ENCODE measurements at places on chromosomes 3 and 15.
A peak's percentile ranks its signal among the peaks of the same experiment; 100 is the strongest.

- no peak for DNase-seq
Measured at GRCh38 chr15:62047282-62047827, 12.9 kb downstream of the VPS13C start.

- no peak for DNase-seq
Measured at GRCh38 chr15:51155891-51156290, 61.2 kb upstream of the TNFAIP8L3 start.

GRCh38 chr3:196557236-196557635, 11.1 kb downstream of the WDR53 start:
- no peak for DNase-seq

DNA sequence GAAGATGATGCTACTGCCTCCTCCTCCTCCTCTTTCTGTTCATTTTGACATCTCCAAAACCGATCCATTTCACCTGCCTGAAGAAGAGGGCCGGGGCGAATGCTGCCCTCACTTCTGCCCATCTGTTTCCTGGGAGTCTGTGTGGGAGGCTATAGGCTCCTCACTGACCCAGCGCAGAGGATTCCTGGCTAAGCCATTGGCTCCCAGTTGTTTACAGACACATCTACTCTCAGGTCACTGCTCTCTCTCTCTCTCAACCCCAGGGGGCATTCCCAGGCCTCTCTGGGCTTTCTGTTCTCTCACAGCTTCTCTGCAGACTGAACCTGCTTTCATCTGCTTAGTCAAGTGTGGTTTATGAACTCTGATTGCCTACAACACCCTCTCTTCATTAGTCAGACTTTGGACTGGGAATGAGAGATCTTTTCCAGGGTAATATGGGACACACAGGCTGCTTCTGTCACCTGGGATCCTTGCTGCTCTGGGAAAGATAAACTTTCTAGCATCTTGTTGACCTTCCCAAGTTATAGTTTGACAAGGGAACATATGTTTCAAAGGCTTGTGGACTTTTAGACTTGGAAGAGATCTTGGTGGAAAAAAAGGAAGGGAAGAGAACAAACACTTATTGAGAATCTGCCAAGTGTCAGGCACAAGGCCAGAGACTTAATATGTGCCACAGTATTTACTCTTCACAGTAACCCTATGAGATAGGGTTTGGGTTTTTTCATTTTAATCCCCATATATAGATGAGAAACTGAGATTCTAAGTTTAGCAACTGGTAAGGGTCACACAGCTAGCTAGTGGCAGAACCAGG, 30.2 kb upstream of the USP3 start:
- peak; percentile 84 for DNase-seq

DNA sequence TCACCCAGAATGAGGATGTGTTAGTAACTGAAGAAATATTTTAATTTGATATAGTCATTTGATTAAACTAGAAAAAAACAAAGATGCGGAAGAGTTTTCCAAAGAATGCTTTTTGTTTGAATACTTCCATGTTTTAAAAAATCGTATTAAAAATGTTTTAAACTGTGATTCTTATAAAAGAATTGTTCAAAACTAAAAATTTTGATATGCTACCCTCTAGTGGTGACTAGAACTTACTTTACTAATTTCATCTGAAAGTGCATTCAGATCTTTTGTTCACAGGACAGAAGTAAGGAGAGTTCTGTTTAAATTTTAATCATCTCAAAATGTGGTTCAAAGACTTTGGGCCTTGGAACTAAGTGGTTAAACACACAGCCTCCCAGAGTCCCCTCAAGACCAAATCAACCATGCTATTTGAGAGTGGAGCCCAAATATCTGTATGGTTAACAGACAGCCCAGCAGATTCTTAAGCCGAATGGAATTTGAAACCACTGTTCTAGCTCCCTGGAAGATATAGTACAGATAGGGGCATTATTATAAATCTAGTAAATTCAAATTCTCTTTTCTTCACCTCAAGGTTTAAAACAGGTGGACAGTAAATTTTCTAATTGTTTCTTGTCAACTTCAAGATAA, 45.2 kb upstream of the SYNPR start:
- DNase-seq = no peak
